IPS DF 19.7 (cell line): ENCODE measurements at places on chromosomes 11 and 22.

DNA sequence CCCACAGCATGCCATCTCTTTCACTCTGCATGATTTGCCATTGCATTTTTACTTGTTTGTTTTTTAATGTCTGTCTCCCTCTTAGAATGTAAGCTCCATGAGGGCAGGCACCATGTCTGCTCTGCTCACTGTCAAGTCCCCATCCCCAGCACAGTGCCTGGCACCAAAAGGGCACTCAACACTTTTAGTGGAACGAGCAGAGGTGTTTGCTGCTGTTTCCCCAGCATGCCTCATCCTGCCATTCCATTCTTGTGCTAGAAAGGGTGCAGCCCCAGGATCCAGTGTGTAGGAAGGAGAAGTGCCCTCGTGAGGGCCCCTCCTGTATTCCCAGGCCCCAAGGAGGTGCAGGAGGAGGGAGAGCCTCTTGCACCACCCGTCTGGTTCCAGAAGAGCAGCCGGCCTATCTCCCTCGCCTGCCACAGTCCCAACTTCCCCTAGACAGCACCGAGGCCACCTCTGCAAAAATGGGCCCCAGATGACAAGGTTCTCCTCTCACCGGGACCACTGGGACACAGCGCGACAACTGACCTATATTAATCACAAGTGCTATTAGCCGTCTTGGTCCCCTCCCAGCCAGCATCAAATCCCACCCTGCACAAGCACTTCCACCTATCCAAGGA lies 33.3 kb upstream of the CACNG2 start:
- no peak for DNase-seq

GRCh38 chr11:67384851-67385366 lies 6.9 kb upstream of the RAD9A start:
- DNase-seq = no peak

- no peak for DNase-seq
Observed at GRCh38 chr22:46801826-46802607, 39.6 kb downstream of the TBC1D22A start.

DNA sequence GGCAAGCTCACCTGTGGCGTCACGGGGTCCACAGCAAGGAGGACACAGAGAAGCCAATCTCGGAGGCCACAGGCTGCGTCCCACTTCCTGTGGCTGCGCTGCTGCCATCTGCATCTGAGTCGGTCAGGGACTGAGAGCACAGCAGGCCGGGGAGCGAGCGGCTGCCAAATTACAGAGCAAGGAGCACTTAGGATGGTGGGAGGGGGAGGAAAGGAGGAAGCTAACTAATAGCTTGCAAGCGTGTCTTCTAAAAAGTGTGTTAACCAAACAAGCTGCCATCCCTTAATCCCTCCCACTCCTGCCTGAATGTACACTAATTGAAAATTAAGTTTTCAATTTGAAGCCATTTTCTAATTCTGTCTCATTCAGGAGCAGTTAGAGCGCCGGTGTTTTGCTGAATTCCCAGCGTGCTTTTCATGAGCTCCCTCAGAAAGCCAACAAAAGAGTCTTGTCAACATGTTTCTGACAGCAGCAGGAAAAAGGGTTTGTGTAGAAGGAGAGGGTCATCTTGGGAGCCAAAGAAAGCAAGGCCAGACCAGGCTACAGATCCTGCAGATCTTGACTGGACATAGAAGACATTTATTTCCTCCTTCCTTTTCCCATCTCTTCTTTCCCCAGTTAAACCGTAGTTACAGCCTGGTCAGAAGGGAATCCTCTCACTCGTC lies 42.4 kb upstream of the API5 start:
- DNase-seq = no peak

- DNase-seq = no peak
Observed at GRCh38 chr11:10581481-10582019, 13.1 kb upstream of the LYVE1 start.

GRCh38 chr11:118661425-118662301 lies 17.8 kb downstream of the TREH start:
- no peak for DNase-seq

DNA sequence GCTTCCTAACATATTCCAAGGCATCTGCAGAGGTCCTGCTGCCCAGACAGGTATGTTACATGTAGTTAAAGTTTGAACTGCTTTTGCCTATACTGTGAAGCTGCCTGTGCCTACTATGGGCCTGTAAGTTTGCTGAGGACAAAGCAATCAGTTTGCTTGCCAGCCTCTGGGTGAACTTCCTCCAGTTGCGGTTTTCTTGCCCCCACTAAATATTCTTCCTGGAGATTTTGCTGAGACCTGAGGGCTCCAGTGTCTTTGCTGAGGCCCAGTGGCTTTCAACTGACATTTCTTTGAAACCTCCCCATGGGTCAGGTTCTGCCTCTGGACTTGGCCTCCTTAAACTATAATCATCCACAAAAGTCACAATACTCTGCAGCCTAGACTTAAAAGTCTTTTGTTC lies 29.6 kb upstream of the MMP20 start:
- no peak for DNase-seq

- no peak for DNase-seq
Observed at GRCh38 chr11:22459048-22459447, 120.9 kb downstream of the SLC17A6 start.

DNA sequence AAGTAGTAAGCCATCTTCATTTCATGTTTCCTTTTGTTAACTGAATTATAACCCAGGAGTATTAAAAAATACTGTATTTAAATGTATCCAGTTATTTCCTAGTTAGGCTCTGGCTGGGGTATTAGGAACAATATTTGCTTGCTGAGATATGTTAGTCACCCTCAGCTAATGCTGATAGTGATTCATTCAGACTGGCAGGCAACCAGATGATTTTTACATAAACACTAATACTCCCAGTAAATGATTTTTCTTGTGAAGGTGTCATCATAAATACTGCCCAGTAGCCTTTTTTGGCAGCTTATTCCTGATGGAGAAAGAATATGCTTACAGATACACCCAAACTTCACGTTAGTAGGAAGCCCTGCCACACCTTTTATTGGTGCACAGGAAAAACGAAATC lies 8.1 kb downstream of the YWHAH start:
- DNase-seq = no peak

DNA sequence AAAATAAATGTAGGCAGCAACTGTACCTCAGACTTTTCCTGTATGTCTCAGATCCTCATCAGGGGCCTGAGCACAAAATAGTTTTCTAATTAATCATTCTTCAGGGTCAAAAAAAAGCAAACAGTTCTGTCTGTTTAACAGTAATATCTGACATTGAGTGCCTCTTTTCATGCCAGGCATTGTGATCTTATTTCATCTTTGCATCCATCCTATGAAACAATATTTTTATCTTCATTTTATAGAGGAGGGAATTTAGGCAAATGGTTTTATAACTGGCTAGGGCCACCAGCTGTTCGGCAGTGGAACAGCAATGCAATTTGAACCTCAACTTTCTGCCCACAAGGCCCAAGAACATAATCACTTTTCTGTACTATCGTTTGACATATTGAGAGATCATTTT lies 145.6 kb downstream of the WNT7B start:
- DNase-seq = no peak

- no peak for DNase-seq
Observed at GRCh38 chr11:105071089-105071732, 26.1 kb upstream of the CARD16 start.

GRCh38 chr11:111443640-111444039 lies 64.6 kb upstream of the POU2AF1 start:
- no peak for DNase-seq

GRCh38 chr11:20085918-20086317 lies 74.4 kb downstream of the DBX1 start:
- DNase-seq = no peak

DNA sequence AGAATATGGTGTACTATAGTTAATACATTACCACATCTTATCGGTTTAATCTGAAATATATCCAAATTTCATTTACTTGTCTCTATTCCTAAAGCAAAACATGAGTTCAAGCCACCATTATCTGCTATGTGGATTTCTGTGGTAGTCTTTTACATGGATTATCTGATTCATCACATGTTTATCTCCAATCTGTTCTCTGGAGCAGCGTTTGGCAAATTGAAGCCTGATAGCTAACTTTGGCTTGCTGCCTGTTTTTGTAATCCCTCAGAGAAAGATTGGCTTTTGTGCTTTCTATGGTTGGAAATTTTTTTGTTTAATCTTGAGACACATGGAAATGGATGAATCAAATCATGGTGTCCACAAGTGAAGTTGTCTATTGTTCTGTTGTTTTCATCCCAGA lies 274.3 kb downstream of the JRKL start:
- DNase-seq = no peak
